CD4-positive, alpha-beta T cell treated with Interleukin-12 subunit alpha and Interleukin-12 subunit beta, for 1 hour (primary cell): ENCODE measurements at places on chromosomes 5 and 9.

- no peak for DNase-seq
Observed at GRCh38 chr5:94031631-94032030, 290.2 kb upstream of the POU5F2 start.

GRCh38 chr9:69599232-69599971, 72.8 kb downstream of the APBA1 start:
- DNase-seq, result no peak

- no peak for DNase-seq
Observed at GRCh38 chr9:133120501-133121197, 391 bp downstream of the RALGDS start.

- DNase-seq, result no peak
Observed at GRCh38 chr5:1205255-1206180, 4.1 kb downstream of the SLC6A19 start.

- no peak for DNase-seq
Observed at GRCh38 chr9:27183701-27184100, 74.7 kb downstream of the TEK start.

- DNase-seq, result no peak
Observed at GRCh38 chr9:120714846-120715388, 647 bp upstream of the MEGF9 start.

GRCh38 chr9:130140706-130141105, 31.5 kb upstream of the NCS1 start:
- DNase-seq, result no peak

GRCh38 chr5:175464942-175465233, 13.5 kb upstream of the SFXN1 start:
- no peak for DNase-seq

DNA sequence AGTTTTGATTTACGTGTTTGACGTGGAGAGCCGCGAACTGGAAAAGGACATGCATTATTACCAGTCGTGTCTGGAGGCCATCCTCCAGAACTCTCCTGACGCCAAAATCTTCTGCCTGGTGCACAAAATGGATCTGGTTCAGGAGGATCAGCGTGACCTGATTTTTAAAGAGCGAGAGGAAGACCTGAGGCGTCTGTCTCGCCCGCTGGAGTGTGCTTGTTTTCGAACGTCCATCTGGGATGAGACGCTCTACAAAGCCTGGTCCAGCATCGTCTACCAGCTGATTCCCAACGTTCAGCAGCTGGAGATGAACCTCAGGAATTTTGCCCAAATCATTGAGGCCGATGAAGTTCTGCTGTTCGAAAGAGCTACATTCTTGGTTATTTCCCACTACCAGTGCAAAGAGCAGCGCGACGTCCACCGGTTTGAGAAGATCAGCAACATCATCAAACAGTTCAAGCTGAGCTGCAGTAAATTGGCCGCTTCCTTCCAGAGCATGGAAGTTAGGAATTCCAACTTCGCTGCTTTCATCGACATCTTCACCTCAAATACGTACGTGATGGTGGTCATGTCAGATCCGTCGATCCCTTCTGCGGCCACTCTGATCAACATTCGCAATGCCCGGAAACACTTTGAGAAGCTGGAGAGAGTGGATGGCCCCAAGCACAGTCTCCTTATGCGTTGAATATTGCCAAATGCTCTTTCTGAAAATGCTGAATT, 850 bp downstream of the RRAGA start:
- DNase-seq, result peak; percentile 11

DNA sequence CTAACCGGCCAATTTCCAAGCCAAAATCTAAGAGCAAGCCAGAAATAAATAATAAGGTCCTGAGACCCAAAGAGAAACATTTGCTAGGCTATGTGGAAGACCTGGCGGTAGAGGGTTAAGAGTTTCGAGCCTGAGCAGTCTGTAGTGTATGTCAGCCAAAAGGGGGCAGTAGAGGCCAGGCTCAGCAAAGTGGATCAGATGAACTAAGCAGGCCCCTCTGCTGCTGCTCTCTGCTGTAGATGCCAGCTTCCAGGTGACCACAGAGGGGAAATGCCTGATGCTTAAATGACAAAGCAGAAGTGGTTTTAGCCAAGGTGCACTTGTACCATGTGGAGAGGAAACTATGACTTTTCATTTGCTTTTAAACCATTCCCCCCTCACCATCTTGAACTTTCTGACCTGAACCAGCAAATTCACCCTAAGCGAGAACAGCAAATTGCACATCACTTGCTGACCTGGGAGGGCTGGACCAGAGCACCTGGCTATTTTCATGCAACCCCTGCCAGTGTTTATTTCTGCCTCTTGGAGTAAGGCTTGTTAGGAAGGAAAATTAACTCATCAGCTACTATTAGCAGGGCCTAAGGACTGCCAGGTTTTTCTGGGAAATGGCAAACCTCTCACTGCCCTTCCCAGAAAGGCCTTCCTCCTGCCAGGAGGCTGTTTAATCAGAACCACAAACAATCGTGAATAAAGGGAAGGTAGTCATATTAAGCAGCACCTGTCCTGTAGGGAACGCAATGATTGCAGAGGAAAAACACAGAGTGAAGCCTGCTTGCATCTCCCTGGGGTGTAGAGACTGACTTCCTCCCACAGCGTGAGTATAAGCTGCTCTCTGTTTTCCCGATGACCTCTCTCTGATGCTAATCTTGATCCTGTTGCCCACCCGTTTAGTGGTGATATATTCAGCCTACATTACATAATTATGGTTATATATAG, 818.2 kb downstream of the TLR4 start:
- DNase-seq, result no peak

GRCh38 chr5:137486707-137487106, 12.4 kb downstream of the SPOCK1 start:
- DNase-seq, result no peak

GRCh38 chr5:95861864-95862561, 39.5 kb upstream of the GLRX start:
- DNase-seq, result no peak

- DNase-seq, result no peak
Observed at GRCh38 chr9:134622896-134623257, 18.7 kb upstream of the COL5A1 start.

DNA sequence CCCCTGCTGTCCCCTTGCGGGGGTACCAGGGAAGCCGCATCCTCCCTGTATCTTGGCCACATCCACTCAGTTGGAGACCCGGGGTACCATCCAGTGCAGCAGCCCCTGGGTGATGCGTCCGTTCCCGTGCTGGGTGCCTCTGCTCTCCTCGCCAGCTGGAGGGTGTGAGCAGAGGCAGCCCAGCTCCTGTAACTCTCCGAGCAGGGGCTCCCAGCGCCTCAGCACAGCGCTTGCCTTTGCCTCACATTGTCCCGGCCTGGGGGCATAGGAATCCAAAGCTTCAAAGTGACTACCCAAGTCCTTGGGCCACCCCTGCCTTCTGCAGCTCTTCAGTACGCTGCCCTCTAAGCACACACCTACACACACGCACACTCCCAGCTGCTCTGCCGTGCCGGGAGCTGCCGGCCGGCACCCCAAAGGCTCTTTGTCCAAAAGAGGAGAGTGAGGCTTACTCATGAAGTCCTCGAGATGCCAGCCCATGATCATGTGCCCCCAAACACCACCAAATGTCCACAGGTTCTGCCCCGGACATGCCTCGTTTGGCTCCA, 733 bp downstream of the ANGPTL2 start:
- DNase-seq, result no peak

DNA sequence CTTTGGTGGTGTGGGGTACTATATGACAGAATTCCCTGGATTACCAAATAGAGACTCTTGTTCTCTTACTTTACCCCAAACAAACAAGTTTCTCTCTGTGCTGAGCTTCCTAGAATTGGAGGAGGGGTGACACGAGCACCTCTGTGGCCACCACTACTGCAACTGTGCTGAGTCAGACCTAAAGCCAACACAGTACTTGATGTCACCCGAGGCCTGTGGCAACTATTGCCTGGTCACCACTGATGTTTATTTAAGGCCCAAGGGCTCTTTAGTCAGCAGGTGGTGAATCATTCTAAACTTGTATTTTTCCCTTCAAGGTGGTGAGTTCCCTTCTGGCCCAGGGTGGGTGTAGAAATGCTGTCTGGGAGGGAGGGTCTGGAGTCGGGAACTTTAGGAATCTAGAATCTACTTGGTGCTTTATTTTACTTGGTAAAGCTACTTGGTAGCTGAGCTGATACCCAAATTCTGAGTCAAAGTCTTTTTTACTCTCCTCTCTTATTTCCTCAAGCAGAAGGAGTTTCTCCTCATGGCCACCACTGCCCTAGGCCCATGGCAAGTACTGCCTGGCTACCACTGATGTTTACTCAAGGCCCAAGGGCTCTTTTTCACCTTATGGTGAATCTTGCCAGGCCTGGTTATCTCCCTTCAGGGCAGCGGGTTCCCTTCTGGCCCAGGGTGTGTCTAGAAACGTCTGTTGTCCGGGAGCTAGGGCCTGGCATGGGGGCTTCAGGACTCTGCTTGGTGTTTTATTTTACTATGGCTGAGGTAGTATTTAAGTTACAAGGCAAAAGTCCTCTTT, 9.8 kb downstream of the LURAP1L start:
- no peak for DNase-seq

GRCh38 chr5:169548315-169548714, 35.3 kb upstream of the SPDL1 start:
- no peak for DNase-seq

DNA sequence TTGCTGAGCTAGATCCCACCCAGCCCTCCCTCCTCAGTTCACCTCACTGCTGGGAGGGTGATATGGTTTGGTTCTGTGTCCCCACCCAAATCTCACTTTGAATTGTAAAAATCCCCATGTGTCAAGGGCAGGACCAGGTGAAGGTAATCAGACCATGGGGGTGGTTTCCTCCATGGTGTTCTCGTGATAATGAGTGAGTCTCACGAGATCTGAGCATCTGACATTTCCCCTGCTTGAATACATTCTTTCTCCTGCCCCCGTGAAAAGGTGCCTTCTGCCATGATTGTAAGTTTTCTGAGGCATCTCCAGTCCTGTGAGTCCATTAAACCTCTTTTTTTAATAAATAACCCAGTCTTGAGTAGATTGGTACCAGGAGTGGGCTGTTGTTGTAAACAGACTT, 469.9 kb upstream of the DAP start:
- DNase-seq, result no peak

DNA sequence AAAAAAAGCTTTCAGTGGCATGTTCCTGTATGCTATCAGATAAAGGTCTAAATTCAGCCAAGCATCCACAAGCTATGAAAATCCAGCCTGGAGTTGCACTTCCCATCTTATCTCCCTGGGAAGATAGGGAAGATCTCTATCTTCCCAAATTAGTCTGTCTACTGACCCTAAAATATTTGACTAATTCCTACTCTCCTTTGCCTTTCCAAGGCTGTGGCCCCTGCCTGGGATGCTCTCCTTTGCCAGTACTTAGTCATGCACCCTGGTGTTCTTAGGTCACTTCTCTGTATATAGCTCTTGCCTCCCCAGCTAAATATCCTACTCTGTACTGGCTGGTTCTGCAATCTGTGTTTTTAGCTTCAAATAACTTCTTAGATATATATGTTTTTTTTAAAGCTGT, 44.0 kb upstream of the PLPP1 start:
- DNase-seq, result no peak

DNA sequence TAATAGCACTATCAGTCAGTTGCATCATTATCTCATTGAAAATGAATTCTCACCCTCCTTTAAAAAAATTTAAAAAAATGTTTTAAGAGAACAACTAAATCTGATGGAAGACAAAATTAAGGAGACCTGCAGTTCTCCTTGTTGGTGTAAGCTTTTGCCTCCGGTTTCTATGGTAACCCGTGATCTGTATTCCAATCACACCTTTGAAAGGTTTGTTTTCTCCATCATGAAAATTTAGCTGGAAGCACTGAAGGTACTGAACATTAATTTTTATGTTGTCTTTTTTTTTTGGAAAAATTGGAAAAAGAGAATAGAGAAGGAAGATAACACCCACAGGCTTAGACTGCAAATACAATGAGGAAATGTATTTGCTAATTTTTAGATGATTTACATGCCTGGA, 2.5 kb upstream of the BASP1 start:
- no peak for DNase-seq

- DNase-seq, result no peak
Observed at GRCh38 chr5:80103371-80103770, 68.2 kb downstream of the THBS4 start.

DNA sequence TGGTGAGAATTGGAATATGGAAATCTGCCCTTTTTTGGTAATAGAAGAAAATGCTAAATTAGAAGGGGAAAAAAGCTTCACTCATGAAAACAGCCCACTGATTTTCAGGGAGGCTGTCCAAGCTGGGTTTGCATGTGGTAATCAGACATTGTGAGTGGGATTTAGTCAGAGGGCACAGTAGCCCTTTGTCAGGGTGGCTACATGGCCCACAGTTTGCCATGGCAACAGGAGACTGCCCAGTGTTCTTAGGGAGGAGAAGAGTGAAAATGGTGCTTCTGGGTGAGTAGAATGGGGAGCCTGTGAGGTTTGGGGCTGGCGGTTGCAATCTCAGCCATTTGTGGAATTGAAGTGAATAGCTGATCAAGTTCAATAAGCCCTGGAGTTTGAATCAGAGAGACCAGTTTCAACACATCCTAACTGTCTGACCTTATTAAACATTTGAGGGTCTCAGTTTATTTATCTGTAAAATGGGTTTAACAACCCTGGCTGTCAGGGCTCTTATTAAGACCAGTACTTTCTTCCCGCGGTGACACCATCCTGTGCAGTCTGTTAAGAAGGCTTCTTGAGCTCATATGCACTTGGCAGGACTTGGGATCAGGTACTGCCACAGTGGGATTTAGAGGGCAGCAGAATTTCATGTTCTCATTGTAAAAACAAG, 107.6 kb upstream of the TNC start:
- DNase-seq, result no peak

- no peak for DNase-seq
Observed at GRCh38 chr5:62134811-62135210, 171.2 kb upstream of the KIF2A start.

- no peak for DNase-seq
Observed at GRCh38 chr9:89945133-89945532, 340.3 kb downstream of the GADD45G start.

DNA sequence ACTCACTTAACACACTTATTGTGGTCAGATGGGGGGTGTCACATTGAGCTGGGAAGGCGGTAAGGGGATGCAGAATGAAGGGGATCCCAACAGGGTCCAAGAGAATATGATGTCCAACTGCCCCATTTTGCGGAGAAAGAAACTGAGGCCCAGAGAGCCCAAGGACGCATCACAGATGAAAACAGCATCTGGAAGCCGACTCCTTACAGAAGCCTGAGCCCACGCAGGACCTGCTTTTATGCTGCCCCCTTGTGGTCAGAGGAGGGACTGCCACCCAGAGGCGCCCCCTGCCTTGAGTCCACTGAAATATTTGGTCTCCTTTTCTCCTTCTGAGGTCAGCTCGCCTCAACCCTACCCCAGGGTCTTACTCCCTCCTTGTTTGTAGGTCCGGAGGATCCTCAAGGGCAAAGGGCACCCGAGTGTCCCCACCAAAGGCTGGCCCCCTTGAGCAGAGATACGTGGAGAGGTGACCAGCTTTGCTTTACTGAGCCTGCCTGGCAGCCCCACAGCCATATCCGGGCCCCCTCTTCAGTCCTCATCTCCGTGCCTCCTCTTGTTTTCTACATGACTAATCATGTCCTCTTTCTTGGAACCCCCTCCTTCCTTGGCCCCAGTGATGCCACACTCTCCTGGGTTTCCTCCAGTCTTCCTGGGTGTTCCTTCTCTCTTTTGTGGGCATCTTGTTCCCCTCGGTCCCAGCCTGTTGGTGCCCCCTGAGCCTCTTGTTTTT, 30.0 kb upstream of the TTLL11 start:
- peak; percentile 70 for DNase-seq

GRCh38 chr9:133207021-133207531, 2.0 kb downstream of the OBP2B start:
- DNase-seq, result no peak

GRCh38 chr5:73121119-73121463, 716 bp downstream of the TMEM171 start:
- DNase-seq, result no peak
